ENCODE measurements at places on chromosomes 1 and 21. TPM values are rescaled to one million over a fixed set of nuclear protein-coding genes. Genes with fewer than 3 reads are reported as not detected.

The MATN1 gene
- total RNA-seq = 0.31 TPM

The SLFNL1 gene
- total RNA-seq = 0.14 TPM

The TAS1R3 gene
- total RNA-seq = 0.89 TPM

GRCh38 chr1:19754482-19754881, 45.2 kb downstream of the TMCO4 start:
- H3K27me3 ChIP-seq = no peaks in the 10 kb centered on the region
- no peaks in the 10 kb centered on the region for H3K36me3 ChIP-seq
- H3K27ac ChIP-seq = no peak overlapping the region

DNA sequence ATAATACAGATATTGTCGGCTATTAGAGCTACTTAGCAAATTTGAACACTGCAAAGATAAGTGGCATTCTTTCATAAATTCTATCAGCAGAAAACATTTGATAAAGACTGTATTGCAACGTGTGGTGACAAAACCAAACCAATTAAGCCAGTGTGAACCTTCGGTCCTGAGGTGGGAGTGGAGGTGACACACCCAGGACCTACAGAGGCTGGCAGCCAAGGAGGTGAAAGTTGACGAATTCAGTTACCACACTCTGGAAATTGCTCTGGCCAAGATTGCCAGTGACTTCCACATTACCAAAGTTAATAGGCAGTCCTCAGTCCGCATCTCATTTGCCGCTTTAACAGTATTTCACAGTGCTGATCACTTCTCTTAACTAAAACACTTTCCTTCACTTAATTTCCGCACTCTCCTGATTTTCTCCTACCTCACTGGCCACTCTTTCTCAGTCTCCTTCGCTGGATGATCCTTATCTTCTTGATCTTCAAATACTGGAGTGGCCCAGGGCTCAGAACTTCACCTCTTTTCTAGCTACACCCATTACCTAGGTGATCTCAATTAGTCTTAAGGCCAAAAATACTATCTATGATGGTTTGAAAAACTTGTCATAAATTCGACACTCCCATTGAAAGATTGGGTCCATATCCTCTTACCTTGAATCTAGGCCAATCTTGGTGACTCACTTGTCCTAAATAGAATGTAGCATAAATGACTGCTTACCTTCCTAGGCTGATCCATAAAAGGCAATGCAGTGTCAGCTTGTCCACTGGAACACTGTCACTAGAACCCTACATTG, 5.1 kb upstream of the CDC42BPA start:
- H3K27ac ChIP-seq = no peak overlapping the region
- H3K4me3 ChIP-seq = no peak overlapping the region
- H3K27me3 ChIP-seq = peaks cover 21% of the 10 kb centered on the region
- no peaks in the 10 kb centered on the region for H3K4me1 ChIP-seq

- no peaks in the 10 kb centered on the region for H3K27me3 ChIP-seq
- no peak overlapping the region for H3K27ac ChIP-seq
- no peaks in the 10 kb centered on the region for H3K4me1 ChIP-seq
These were observed 579.9 kb upstream of the B3GALT2 start for GRCh38 chr1:193766329-193766728.

DNA sequence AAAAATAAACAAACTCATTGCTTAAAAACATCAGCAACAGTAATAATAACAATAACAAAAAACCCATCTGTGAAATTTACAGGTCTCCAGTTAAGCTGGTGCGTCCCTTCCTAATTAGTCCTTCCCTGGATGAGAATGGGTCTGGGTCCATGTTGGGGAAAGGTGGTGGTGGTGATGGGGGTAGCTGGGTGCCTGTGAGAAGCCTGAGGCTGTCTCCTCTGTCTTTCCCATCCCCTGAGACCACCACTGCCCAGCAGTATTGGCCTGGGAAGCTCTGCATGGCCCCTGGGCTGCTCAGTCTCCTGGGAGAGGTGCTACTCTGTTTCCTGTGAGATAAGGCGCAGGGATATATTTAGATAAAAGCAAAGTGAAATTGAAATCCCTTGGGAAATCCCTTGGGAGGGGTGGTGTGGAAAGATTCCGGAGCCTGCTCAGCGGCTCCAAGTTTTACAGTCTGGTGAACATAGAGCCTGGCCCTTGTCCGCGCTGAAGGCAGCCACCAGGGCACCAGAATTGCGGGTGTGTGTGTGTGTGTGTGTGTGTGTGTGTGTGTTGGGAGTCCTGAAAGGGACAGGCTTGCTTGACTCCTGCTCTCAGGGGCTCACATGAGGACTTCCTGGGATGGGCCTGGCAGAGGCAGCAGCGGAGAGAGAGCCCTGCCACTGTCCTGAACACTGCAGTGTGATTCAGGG, 150.2 kb downstream of the FOXD2 start:
- DNase-seq = no peak
- H3K27ac ChIP-seq = no peak overlapping the region
- H3K36me3 ChIP-seq = no peaks in the 10 kb centered on the region
- no peaks in the 10 kb centered on the region for H3K4me1 ChIP-seq
- no peak overlapping the region for H3K4me3 ChIP-seq
